Ovary (tissue), 10 donors: ENCODE measurements at places on chromosomes 16 and 17. TPM values are rescaled to one million over a fixed set of nuclear protein-coding genes. Genes with fewer than 3 reads are reported as not detected.

Gene PABPN1L
- total RNA-seq = not detected

Gene RBBP6
- 112 TPM for total RNA-seq

Gene CES4A
- 21.7 TPM for total RNA-seq

Gene MT1A
- total RNA-seq = 61.0 TPM

Gene SLC52A1
- 0.24 TPM for total RNA-seq

Gene SEPTIN12
- not detected for total RNA-seq

Gene NFATC2IP
- 20.8 TPM for total RNA-seq

Gene PHOSPHO1
- total RNA-seq = 0.92 TPM

Gene MYO1C
- 48.5 TPM for total RNA-seq

Gene TNS4
- total RNA-seq = 0.13 TPM
